ENCODE measurements at places on chromosomes 4 and X.

DNA sequence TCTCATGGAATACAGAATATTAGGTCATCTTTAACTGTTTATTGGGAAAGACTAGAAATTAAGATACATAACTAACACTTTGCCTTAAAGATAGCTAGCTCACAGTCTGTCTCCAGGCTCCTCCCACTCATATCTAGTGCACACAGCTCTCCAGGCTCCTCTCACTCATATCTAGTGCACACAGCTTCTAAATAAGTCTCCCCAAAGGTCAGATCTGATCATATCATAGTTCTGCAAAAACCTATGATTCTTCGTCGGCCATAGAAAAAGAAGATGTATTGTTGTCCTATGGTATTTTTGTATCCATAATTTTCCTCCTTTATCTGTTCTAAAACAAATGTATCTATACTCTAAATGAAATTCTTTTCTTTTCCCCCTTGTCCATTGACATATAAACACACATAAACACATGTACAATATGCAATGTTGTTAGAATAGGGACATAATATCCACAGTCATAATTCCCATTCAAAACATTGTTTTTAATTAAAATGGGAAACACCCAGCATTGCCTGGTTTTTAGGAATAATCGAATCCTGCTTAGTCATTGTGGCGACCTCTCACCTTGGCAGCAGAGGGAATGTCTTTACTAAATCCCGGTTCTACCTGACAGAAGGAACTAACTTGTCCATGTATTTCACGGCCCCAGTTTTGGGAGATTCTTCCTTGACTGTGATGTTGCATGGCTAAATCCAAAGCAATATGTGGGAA is 1282.0 kb downstream of the PCDH7 start:
- no peak for DNase-seq

DNA sequence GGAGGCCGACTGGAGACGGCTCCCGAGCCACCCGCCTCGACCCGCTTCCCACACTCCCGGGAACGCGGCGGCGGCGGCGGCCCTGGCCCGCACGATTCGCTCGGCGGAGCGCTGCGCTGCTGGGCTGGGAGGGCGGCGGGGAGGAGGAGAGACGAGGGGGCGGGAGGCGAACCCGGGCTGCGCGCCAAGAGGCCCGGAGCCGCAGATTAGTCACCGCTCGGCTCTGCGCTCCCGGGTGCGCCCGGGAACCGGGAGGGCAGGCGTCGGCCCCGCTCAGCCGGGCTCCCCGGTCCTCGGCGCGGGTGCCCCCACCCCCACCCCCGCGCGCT is 11.2 kb upstream of the BCOR start:
- DNase-seq = peak; percentile 56

DNA sequence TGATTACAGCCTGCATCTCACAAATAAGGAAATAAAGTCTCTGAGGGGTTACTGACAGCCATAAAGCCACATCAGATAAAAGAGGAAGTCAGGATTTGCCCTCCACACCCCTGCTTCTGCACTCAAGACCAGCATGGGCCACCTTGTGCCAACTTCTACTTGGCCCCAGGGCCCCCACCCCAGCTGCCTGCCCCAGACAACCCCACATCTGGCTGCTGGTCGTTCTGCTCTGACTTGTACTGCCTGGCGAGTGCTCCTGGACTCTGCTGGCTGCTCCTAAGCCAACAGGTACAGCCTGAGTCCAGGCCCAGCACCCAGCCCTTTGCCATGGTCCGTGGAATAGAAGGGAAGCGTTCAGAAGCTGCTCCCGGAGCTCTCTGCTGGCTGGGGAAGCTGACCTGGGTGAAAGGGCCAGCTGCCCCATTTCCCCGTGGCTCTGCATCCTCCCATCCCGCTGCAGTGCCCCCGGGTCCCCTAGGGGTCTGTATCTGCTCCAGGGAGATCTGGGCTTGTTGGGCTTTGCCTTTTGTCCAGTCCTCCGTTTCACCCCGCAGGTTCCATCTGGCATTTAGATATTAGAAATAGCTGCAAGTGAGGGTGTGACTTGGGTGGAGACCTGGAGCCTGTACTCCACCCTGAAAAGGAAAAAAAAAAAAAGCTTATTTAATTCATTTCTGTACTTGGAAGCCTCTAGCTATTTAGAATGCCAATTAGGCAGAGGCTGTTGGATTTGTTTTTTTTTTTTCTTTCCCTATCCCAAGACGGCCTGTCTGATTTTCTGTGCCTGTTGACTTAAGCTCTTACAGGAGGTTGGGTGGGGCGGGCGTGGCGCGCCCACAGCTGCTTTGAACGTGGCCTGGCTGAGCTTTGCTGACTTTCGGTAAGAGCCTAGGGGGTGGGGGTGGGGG is 194.7 kb downstream of the PTTG2 start:
- DNase-seq = peak; percentile 19

DNA sequence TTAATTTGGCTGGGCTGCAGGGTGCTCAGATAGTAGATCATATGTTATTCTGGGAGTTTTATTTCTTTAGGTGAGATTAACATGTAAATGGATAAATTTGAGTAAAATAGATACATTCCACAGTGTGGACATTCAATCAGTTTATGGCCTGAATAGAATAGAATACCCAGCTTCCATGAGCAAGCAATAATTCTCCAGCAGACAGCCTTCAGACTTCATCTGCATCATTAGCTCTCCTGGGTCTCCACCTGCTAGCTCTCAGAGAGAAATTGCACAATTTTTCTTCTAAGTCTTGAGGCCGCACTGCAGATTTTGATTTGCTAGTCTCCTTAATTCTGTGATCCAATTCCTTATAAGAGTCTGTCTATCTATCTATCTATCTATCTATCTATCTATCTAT is 420.3 kb upstream of the BOD1L1 start:
- no peak for DNase-seq

DNA sequence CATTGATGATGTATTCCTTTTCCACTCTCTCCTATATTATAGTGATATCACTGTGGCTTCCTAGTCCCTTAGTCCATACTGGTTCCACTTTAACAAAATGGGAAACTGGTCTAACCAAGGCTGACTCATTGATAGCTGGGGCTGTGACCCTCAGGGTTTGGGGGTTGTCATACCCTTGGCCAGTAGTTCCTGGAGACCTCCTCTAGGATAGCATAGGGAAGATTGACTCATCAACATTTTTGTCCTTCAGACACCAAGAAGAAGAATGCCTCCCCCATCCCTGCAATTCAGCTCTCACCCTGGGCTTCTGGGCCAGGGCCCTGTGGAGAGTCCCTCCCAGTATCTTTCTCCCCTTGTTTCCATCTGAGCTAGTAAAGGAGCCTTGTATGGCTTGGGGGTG is 68.8 kb upstream of the PRPS1 start:
- no peak for DNase-seq

DNA sequence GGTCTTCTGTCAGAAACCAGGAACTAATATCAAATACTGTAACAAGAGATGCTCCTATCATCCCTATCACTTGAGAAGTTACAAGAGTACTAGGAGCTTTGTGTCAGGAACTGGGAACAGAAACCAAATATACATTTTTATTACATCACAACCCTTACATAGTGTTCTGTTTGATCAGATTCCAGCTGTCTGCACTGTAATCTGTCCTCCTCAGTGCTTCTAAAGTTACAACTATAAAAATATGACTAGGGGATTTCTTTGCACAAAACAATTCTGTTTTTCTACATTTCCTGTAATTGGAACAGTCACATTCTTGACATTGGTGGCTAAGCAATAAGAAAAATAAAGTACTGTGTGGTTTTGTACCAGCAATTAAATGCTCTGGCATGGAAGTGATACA is 686.0 kb downstream of the PDHA2 start:
- DNase-seq = no peak
